ENCODE measurements at places on chromosomes 11 and 22. TPM values are rescaled to one million over a fixed set of nuclear protein-coding genes. Genes with fewer than 3 reads are reported as not detected.
A peak's percentile ranks its signal among the peaks of the same experiment; 100 is the strongest.

- peaks cover 2% of the 10 kb centered on the region for H3K4me1 ChIP-seq
- no peaks in the 10 kb centered on the region for H3K36me3 ChIP-seq
Measured at GRCh38 chr11:19790831-19791552, 78.4 kb downstream of the NAV2 start.

DNA sequence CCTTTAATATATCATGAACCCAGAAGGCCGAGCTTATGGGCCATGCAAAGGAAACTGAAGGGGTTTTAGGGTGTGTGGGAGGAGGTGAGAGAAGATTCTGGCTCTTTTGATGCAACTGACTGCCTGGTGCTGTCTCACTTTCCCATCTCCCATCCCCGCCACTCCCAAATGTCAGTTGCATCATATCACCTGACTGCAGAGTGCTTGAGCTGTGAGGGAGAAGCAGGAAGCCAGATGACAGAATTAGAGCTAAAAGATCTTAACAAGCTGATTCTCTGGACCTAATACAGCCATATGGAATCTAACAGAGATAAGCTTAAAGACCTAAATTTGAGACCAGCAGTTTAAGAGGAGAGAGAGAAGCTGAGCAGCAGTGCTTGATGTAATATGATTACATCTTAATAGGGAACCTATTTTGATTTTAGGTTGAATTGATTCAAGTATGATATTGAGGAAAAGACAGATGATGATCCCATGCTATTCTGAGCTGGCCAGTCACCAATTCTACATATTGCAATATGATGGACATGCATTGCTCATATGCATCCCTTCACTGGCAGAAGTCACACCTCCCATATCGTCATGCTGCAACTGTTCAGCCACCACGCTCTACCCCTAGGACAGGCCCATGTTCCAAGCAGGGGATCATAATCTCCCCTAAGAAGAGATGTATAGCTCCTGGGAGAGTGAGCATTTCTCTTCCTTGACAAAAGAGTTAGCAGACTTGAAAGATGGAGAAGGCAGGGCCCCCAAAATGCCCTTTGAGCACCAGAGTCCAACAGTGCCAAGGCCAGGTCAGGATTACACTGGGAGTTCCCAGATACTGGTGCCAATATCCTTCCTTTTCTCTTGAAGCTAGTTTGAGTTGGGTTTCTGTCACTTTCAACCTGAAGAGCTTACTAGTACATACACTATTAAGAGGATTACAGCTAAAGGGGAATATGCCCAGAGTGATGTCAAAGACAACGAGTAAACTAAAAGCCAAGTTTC, 44.9 kb downstream of the PLEKHA7 start:
- no peaks in the 10 kb centered on the region for H3K36me3 ChIP-seq
- DNase-seq: no peak
- H3K27me3 ChIP-seq: no peaks in the 10 kb centered on the region
- no peak overlapping the region for H3K4me3 ChIP-seq

DNA sequence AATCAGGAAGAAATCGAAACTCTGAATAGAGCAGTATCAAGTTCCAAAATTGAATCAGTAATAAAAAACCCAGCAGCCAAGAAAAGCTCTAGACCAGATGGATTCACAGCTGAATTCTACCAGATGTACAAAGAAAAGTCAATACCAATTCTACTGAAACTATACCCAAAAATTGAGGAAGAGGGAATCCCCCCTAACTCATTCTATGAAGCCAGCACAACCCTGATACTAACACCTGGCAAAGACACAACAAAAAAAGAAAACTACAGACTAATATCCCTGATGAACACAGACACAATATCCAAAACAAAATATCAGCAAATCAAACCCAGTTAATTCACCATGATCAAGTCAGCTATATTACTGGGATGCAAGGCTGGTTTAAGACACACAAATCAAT, 97.7 kb downstream of the ZC3H12C start:
- no peak overlapping the region for H3K4me3 ChIP-seq
- H3K27me3 ChIP-seq: no peaks in the 10 kb centered on the region
- no peak overlapping the region for H3K27ac ChIP-seq
- no peaks in the 10 kb centered on the region for H3K36me3 ChIP-seq
- H3K4me1 ChIP-seq: peaks cover 20% of the 10 kb centered on the region

- H3K4me1 ChIP-seq: peaks cover 1% of the 10 kb centered on the region
- peak; percentile 67 for DNase-seq
- no peak overlapping the region for H3K4me3 ChIP-seq
- H3K36me3 ChIP-seq: no peaks in the 10 kb centered on the region
- no peak overlapping the region for H3K27ac ChIP-seq
Measured at GRCh38 chr11:91163619-91164451, 941.0 kb upstream of the CHORDC1 start.

GRCh38 chr22:30720263-30720837, 25.7 kb downstream of the OSBP2 start:
- DNase-seq: peak; percentile 33
- H3K36me3 ChIP-seq: no peaks in the 10 kb centered on the region
- H3K27me3 ChIP-seq: no peaks in the 10 kb centered on the region
- H3K27ac ChIP-seq: no peak overlapping the region
- H3K4me1 ChIP-seq: peaks cover 13% of the 10 kb centered on the region

GRCh38 chr11:118010738-118011461, 24.7 kb downstream of the IL10RA start:
- no peaks in the 10 kb centered on the region for H3K27me3 ChIP-seq
- no peaks in the 10 kb centered on the region for H3K4me1 ChIP-seq
- H3K4me3 ChIP-seq: no peak overlapping the region
- DNase-seq: no peak

- H3K4me3 ChIP-seq: no peak overlapping the region
- no peak overlapping the region for H3K27ac ChIP-seq
- H3K36me3 ChIP-seq: no peaks in the 10 kb centered on the region
- no peaks in the 10 kb centered on the region for H3K27me3 ChIP-seq
Measured at GRCh38 chr22:22593964-22594656, 35.0 kb upstream of the PRAME start.

- no peaks in the 10 kb centered on the region for H3K36me3 ChIP-seq
- no peak overlapping the region for H3K27ac ChIP-seq
- H3K4me1 ChIP-seq: no peaks in the 10 kb centered on the region
- H3K27me3 ChIP-seq: peaks cover 4% of the 10 kb centered on the region
- no peak for DNase-seq
- no peak overlapping the region for H3K4me3 ChIP-seq
Measured at GRCh38 chr11:2555891-2556290, 111.1 kb downstream of the KCNQ1 start.

- H3K27me3 ChIP-seq: no peaks in the 10 kb centered on the region
- no peak overlapping the region for H3K27ac ChIP-seq
- H3K36me3 ChIP-seq: no peaks in the 10 kb centered on the region
- peaks cover 4% of the 10 kb centered on the region for H3K4me1 ChIP-seq
- no peak for DNase-seq
- H3K4me3 ChIP-seq: no peak overlapping the region
Measured at GRCh38 chr11:118843565-118843964, 40.1 kb upstream of the CXCR5 start.

DNA sequence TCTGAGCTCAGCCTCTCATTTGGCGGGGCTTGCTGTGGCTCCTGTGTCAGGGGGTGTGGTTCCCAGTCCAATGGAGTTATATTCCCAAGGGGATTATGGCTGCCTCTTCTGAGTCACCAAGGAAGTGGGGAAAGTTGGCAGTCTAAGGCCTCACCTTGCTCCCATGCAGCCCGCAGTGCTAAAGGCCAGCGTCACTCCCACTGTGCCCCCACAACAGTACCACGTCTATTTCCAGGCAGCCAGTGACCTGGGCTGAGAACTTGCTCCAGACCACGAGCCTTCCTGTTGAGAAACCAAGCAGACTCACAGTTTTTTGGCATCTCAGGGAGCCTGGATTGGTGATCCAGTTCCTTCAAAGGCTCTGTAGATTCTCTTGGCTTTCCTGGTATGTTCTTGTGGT, 45.6 kb downstream of the OR2AT4 start:
- no peak overlapping the region for H3K4me3 ChIP-seq
- no peak overlapping the region for H3K27ac ChIP-seq
- peaks cover 23% of the 10 kb centered on the region for H3K27me3 ChIP-seq

CRYBA4 gene
- polyA plus RNA-seq: not detected

NDUFA6 gene
- polyA plus RNA-seq: 66.1 TPM

C11orf91 gene
- 0.21 TPM for polyA plus RNA-seq

CCDC87 gene
- polyA plus RNA-seq: 0.08 TPM

EIF3D gene
- 374 TPM for polyA plus RNA-seq

All from endothelial cell of umbilical vein (primary cell).